NK-92 treated with Interleukin-12 subunit alpha and Interleukin-12 subunit beta, amount 100 ng/mL, for 24 hours (cell line): ENCODE measurements at places on chromosomes 4 and X.

- no peak for DNase-seq
These were observed 31.4 kb upstream of the FHL1 start for GRCh38 chrX:136115904-136116297.

DNA sequence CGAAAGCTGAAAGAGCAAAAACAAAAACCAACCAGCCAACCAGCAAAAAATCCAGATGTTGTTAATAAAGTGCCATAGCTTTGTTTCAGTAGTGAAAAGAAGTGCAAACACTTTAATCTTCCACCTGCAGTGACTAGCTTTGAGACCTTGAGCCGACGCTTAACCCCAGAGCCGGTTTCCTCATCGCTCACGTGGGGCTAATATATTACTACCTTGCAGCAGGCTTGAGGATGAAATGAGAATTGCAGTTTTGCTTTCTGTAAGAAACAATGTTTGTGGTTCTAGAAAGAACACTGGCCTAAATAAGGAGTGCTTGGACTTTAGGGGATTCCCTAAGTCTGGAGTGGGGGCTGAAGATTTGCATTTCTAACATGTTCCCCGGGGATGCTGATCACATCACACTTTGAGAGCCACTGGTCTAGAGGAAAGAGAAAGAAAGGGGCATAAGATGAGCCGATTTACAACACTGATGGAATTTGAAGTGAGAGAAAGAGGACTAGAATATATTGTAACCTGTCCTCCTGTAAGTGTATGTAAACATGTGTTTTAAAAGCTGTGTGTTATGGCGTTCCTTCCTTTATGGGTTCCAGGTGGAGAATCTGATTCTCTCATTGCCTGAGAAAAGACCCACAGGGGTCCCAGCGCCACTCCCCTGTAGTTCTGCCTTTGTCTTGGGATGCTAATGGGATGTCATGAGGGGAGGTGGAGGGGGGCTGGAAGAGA is 1.4 kb downstream of the FGF2 start:
- no peak for DNase-seq

GRCh38 chr4:99657798-99658197 is at the start of gene C4orf54:
Gene C4orf54 (minus strand): TSS chr4:99657828. CDS start chr4:99654648, 3,180 bp downstream.
- no peak for DNase-seq

DNA sequence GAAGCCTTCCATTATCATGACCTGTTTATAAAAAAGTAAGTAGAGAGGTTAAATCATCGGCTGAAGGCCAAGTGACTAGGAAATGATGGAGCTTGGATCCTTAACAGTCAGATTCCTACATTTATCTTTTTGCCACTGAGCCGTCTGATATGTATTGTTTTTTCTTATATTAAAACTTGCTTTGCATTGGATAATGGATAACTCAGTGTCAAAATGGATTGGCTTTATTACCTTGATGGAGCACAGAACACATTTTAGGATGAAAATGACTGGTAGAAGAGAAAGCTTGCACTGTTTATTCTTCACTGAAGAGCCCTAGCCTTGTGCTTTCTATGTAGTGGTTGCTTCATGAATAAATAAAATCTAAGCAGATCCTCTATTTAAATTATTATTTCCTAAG is 54.2 kb upstream of the TSPAN5 start:
- no peak for DNase-seq

DNA sequence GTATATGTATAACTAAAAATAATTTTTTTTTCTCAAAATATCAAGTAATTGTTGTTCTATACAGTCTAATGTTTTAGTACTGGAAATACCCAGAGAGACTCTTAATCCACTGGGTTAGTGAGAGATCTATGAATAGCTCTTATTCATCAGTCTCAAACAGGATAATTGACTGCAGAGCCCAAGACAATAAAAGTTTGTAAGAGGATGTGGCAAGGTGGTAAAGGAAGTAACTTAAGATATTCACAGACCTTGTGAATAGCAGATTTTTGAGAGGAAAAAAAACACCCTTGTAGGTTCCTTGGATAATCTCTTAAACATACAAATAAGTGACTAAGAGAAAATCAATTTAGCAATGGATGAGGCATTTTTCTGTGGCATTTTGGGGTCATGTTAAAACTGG is 210.9 kb upstream of the FAM241A start:
- DNase-seq, result no peak

- DNase-seq, result peak; percentile 74
These were observed 772 bp upstream of the FBXW7 start for GRCh38 chr4:152536545-152537182.

- no peak for DNase-seq
These were observed 56.0 kb upstream of the BCLAF3 start for GRCh38 chrX:20046864-20047263.

DNA sequence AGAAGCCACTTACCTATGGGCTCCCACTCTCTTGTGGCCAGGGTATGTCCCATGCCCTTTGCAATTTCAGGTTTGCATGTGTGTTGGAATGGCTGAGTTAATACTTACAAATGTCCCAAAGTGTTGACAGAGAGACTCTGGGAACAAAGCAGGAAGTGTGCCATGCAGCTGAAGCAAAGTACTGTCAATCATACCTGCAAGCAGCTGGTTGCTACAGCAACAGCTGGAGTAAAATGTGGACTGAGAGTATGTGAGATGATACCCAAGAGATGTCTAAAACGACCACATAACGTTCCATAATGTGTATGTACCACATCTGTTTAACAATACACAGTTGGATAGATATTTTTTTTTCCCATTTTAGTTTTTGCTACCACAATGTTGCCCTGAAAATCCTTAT is 82.8 kb upstream of the CAMK2D start:
- no peak for DNase-seq

GRCh38 chr4:114860786-114861185 is 252.6 kb downstream of the NDST4 start:
- no peak for DNase-seq
